ENCODE measurements at places on chromosomes 1 and 21.

DNA sequence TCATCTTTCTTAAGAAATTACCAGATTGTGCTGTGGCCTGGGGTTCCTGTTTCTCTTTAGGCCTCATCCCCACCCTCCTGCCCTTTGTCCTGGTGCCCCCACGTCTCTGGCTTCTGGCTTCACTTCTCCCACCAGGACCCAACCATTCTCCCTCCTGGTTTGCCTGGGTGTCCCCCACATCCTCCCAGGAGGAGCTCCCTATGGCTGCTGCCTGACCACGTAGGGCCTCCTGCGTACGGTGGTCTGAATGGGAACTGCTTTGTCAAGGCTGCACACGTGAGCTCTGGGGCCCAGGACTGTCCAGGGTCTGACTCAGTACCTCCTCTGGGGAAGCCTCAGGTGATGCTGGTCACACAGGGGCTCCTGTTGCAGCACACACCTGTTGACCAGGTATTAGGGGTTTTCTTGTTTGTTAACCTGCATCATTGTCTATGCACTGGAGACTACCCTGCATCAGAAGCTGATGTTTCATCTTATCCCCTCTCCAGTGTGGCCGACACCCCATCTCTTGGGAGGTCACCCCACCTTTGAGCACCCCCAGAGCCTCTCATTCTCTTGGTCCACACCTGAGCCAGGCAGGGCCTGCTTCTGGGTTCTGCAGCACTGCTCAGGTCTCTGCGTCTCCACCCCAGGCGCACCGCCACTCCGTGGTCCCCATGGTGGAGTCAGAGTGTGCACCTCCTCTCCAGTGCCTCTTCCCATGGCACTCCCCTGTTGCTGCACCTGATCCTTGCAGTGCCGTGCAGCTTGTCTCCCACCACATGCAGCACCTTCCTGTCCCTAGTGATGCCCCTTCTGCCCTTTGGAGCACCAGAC is 65.8 kb downstream of the S100B start:
- no peak for DNase-seq

DNA sequence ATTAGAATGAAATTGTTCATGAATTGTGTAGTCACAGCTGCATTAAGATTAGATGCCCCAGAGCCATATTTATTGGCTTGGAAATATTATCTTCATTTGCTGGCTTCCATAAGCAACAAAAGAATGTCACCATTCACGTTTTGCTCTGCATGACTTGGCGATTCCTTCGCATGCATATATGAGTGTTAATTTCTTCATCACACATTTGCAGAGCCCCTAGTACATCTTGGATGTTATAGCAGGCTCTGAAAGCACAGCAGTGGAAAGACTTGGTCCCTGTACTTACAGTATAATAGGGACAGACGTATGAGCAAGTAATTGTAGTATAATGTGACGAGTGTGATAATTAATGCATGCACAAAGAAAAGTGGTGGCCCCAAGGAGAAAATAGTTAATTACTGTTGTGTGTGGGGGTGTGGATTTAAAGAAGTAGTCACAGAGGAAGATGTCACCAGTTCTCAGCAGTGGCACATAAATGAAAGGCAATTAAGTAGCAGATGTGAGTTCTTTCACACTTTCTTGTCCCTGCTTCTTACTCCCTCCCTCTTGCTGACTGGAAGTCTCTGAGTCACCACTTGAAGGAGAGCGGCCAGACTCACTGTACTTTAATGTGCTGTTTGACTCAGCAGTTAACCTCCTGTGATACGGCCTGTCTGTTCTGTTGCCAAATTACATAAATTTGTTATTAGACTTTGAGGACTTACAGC is 21.0 kb downstream of the S100A10 start:
- no peak for DNase-seq

- no peak for DNase-seq
These were observed 175.6 kb upstream of the C1orf105 start for GRCh38 chr1:172244865-172245264.

DNA sequence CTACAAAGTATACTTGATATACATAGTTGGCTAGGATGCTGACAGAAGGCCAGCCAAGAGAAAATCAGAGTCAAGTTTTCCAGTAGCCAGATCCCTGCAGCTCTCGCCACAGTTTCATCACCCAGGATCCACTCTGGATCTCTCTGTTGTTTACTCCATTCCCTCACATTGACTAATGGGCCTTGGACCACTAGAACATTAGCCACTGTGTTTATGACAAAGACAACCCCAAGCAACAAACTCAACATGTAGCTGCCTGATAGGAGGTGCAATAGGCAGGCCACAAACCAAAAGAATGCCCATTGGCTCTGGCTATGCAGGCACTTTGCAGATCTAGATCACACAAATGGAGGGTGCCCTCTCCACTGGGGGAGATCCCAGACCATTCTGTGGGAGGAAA is 44.2 kb downstream of the ARHGEF11 start:
- no peak for DNase-seq

- DNase-seq, result no peak
These were observed 121.7 kb upstream of the KIAA0040 start for GRCh38 chr1:175314300-175314699.

DNA sequence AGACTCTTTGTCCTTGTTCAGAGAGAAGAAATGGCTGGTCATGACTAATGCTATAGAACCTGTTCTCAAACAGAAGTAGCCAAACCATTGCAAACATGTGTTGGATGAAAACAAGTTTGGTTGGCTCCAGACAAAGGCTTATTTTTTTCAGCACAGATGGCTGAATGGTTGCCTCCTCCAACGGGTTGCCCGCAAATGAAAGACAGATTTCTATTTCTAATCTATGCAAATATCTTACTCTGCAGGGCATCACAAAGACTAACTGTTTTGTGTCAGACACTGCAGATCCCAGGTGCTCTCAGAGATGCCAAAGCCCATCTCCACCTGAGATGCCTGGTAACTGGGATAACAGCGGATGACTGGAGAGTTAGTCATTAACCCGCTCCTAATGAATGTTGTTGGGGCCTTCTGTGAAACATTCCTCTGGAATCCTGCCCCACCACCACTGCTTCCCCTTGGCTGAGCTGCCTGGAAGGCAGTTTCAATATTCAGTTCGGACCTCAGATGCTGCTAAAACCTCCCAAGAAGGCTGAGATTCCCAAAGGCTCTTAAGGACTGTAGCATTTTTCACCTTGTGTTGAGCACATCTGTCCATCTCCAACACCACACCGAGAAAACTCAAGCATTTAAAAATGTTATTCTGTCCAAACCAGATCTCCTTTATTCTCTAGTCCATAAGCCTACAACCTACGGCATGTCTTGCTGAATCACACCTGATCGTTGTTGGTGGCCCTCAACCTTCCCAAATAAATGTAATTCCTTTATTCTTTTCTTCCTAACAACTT is 104.4 kb downstream of the PTPN14 start:
- peak; percentile 15 for DNase-seq

DNA sequence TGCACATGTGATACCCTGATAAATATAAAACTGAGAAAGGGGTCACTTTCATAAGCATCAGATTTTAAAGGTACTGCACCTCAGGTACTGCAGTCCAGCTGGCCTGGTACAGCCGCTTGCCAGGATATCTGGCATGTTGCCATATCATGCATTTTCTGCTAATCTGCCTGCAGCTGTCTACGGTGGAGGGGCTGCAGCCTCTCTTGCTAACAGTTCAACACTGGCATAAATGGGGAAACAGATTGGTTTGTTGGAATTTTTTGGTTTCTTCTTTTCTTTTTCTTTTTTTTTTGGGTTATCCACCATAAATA is 71.5 kb downstream of the MIS18A start:
- DNase-seq, result no peak

- no peak for DNase-seq
These were observed 1.2 kb downstream of the ACBD3 start for GRCh38 chr1:226185141-226186036.
